ENCODE measurements at places on chromosomes 12 and 14.

DNA sequence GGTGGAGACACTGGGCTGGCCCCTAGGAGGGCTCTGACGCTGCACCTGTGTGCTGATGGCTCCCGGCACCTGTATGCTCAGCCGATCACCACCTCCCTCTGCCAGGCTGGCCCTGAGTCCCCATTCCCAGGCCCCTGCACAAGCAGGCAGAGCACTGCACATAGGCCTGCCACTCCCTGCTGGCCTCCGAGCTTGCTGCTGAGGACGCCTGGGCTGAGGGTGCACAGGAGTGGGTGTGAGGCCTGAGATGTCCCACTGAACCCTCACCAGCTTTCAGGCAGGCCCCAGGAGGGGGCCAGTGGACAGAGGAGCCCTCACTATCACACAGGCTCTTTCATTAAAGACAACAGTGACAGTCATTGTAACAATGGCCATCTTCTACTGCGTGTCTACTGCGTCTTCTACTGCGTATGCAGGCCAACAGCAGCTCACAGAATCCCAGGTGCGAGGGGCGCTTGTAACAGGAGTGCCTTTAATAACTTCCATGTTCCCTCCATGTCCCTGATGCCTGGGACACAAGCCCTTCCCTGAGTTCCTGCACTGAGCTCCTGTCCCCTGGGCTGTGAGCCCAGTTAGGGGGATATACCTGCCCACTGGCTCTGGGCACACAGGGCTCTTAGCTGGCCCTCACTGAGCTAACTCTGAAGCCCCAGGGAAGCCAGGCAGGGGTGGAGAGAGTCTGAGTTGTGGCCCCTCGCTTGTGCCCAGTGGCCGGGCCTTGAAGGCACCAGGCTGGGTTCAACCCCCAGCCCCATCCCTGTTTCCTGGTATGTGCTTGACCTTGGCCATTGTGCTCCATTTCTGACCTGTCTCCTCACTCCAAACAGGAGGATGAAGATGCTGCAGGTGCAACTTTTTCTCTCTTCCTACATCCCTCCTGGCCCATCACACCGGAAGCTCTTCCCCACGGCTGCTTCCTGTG is 71.3 kb downstream of the PRIMA1 start:
- DNase-seq: no peak

GRCh38 chr12:124509676-124510300 is 57.6 kb downstream of the NCOR2 start:
- no peak for DNase-seq

- DNase-seq: no peak
Observed at GRCh38 chr12:93379326-93379980, 1.7 kb downstream of the NUDT4 start.

- no peak for DNase-seq
Observed at GRCh38 chr12:77402716-77403115, 337.3 kb upstream of the E2F7 start.

DNA sequence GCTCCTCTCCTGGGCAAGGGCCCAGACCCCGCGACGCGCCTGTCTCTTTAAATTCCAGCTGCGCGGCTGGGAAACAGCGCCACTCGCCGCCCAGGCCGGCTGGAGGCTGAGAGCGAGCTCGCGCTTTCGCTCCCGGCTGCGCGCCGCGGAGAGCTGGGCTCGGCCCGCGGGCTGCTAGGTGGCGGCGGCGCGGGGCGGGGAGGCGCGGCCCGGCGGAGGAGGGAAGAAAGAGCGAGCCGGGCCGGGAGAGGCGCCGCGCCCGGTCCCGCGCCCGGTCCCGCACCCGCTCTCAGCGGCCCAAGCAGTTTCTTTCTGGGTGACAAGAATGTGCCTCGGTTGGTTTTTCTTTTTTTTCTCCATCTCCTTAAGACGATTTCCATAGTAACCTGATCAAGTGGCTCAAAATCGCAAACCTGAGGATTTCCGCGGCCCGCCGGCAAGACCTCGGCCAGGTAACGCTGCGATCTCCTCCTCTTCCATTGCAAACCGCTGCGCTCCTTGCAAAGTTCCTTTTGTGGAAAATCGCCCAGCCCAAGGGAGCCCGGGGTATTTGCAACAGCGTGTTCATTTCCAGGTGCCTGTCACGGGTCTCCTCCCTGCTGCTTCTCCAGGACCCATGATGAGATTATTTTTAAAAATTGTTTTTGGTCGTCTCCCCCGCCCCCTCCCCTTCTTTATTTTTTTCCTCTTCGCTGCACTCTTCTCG is 259.5 kb upstream of the E2F7 start:
- DNase-seq: peak; percentile 48

DNA sequence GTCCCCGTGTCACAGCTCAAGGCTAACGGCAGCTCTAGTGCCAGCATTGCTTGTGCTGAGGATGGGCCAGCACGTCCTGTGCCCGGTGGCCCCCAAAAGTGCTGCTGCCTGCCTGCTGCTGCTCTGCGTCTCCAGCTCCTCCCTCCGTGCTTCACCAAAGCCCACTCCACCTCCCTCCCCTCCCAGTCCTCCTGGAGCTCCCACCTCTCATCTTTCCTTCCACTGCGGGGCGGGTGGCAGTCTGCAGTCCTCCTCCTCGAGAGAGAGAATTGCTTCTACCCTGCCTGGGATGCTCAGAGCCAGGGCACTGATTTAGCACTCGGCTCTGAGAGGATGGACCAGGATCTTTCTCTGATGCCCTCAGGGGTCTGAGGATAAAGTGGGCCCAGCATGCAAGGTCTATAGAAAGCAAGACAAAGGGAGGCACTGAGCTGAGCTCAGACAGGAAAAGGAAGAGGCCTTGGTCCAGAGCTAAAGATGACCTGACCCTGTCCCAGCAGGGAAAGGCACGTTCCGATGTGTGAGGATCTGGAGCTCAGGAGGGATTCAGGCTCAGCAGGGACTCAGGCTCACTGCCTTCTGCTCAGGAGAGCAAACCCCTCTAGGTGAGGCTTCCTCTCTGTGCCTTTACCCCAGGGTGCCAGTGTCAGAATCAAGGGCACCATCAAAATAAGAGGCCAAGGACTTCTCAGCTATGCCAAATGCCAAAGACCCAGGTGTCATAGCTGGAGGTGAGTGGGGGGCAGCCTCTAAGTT is 113.1 kb upstream of the FKBP4 start:
- no peak for DNase-seq

- no peak for DNase-seq
Observed at GRCh38 chr12:54222609-54223008, 33.8 kb upstream of the SMUG1 start.

- no peak for DNase-seq
Observed at GRCh38 chr12:49813131-49813530, 15.1 kb downstream of the NCKAP5L start.

DNA sequence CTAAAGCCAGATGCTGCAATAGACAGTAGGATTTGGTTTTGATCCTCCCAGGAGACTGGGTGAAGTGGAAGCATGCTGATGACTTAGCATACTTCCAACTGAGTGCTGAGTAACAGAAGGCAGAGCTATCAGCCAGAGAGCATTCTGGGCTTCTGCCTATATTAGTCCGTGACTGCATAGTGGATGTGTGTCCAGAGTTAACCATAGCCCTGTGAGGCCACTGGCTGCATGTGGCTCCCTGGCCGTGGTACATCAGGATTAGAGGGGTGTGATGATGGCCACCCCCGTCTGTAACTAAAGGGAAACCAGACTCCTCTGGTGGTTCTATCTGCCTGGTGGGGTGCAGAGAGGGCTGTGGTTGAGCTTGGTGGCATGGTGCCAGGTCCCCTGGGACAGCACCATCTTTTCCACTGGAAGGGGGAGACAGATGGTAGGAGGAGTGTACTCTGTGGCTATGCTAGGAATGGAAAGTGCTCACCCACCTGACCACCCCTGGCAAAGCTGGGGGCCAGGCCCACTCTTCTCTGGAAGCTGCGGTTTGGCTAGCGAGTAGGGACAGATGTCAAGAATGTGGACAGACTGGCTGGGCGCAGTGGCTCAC is 27.4 kb downstream of the ABCD4 start:
- DNase-seq: no peak

DNA sequence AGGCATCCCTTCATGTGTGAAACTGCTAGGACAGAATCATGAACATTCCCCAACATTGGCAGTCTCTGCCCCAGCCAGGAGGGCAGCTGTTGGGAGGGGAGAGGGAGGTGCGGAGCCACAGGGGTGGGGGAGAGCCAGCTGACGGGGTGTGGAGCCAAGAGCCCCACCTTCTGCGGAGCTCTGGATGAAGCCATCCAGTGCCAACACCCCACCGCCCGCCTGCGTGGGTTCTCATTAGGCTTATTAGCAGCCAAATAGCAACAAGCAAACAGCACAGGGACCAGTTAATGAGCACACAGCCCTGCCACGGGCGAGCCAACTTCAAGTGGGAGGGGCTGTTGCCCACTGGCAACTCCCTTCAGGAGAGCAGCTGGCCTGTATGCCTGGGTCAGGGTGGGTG is 12.1 kb downstream of the LTBP2 start:
- no peak for DNase-seq

GRCh38 chr14:106318700-106319099 is 792.3 kb downstream of the TMEM121 start:
- DNase-seq: no peak

GRCh38 chr12:114275932-114276785 is 129.8 kb downstream of the TBX5 start:
- DNase-seq: no peak

- DNase-seq: no peak
Observed at GRCh38 chr14:58276208-58276607, 22.1 kb upstream of the ARID4A start.

DNA sequence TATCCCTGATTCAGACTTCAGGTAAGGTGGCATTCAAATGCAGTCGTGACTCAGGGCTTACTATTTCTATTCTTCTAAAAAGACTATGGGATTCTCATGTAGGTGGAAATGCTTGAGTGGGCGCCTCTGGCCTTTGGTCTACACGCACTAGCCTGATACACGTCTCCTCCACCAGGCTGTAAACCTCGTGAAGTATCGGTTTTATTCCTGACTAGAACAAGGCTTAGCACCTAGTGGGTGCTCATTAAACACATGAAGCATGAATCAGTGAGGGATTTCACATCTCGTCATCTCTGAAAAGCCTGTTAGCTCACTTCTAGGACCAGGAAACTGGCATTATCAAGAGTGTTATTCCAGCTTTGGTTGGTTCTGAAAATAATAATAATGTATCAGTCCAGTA is 17.7 kb upstream of the HNF1A start:
- DNase-seq: no peak

DNA sequence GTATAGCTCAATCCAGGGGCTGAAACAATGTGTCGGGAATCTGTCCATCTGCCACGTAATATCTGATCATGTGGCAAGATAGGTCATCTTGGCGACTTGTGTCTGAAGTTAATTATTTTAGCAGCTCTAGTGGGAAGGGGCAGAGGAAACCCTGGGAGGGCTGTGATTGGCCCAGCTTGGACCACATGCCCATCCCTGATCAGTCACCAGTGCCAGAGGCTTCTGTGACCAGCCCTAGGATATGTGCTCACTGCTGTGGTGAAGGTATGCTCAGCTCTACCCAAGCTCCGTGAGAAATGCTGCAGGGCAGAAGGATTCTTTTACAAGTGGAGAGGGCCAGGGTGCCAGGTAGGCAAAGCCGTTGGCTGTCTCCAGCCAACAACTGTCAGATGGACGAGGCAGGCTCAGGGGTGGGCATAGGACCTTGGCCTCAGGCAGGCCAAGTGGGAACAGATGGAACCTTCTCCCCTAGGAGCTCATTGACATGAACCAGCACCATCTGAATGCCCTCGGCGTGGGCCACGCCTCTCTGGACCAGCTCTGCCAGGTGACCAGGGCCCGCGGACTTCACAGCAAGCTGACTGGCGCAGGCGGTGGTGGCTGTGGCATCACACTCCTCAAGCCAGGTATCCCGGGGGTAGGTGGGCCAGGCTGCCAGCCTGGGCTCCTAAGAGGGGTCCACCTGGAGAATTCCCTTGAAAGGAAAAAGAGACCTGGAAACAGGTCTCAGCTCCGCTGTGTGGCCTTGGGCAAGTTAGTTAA is 21.1 kb downstream of the MVK start:
- no peak for DNase-seq

Measured in NCI-H1930 (cell line).